ENCODE measurements at places on chromosomes 16 and 17. TPM values are rescaled to one million over a fixed set of nuclear protein-coding genes. Genes with fewer than 3 reads are reported as not detected.
A peak's percentile ranks its signal among the peaks of the same experiment; 100 is the strongest.

DNA sequence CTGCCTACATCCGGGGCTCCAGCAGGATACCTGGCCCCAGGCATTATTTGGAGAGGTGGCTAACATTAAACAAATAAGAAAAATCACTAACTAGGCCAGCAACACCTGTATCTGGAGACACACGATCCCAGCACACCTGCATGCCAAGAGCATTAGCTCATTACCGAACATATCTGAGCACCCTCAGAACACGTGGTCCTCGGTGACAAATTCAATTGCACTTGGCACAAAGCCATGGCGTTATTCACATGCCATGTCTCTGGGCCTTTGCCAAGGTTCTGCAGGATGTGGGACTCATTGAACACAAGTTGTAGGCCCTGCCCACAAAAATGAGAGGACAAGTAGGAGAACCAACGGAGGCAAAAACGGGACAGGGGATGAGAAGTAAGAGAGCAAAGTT, 552.3 kb downstream of the TOX3 start:
- DNase-seq: peak; percentile 53

The PITPNM3 gene
- total RNA-seq: 1.8 TPM

The TBC1D28 gene
- not detected for total RNA-seq

DNA sequence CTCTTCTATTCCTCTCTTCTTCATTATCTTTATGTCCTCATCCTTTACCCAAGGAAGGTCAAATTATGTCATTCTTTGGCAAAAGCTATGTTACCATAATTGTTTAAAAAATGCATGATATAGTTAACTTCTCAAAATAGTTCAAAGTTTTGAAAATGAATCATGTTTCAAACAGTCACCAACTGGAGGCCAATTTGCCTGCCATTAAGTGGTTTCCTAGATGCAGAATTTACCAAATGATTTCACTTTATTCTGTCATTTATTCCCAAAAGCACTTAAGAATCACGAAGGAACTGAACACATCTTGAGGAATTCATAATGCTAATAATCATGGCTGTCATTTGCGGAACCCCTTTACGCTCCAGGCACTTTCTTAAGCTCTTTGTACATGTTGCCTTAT, 190.9 kb upstream of the CDH11 start:
- no peak for DNase-seq

DNA sequence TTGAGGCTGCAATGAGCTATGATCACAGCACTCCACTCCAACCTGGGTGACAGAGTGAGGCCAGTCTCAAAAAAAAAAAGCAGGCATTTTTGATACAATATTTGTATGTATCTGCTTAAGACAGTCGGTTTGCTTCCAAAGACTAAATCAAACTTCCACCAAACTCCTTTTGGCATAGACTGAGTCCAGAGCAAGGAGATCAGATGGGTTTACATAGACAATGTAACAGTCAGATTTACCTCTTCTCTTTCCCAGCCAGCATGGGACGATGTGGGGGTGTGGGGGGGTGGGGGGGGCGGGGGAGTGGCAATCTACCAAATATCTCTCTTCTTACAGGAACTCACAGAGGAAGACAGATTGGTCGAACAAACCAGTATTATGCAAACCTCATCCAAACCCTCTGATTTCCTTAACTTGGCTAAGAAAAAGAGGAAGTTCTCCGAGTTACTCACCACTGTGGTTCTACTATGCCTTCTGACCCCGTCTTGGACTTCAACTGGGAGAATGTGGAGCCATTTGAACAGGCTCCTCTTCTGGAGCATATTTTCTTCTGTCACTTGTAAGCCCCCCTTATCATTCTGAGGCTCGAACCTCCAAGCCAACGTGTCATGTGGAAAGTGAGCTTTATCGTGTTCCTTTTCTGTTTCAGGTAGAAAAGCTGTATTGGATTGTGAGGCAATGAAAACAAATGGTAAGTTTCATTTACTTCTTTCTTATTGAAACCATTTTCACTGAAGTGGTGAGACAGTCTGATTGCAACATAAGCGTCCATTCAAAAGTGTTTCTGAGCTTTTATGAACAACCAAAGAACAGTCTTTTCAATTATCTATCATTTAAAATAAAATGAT, at the start of gene MILR1:
Gene MILR1, plus strand, starts transcription at position 451 of the 848 bp plus-strand sequence. Its CDS starts 54 bp downstream, at position 505.
- no peak for DNase-seq

- DNase-seq: no peak
These were observed 29.6 kb downstream of the ACSF3 start for GRCh38 chr16:89123001-89123830.

- no peak for DNase-seq
These were observed 11.6 kb upstream of the DPEP1 start for GRCh38 chr16:89601906-89602272.

DNA sequence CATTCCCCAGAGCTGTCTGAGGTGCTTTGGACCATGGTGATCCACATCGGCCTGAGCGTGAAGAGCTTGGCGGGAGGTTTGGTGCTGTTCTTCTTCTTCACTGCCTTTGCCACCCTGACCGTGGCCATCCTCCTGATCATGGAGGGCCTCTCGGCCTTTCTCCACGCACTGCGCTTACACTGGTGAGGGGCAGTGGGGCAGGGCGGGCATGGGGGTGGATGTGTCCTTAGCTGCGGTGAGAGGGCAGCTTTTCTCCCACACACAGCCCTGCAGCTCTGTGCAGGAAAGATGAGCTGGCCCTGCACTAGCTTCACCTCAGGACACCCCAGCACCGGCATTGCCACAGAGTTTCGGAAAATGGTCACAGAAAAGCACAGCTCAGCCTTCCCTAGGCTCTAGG, 21.8 kb upstream of the NAGLU start:
- no peak for DNase-seq

GRCh38 chr17:60863892-60864707, 186.4 kb downstream of the BCAS3 start:
- no peak for DNase-seq

DNA sequence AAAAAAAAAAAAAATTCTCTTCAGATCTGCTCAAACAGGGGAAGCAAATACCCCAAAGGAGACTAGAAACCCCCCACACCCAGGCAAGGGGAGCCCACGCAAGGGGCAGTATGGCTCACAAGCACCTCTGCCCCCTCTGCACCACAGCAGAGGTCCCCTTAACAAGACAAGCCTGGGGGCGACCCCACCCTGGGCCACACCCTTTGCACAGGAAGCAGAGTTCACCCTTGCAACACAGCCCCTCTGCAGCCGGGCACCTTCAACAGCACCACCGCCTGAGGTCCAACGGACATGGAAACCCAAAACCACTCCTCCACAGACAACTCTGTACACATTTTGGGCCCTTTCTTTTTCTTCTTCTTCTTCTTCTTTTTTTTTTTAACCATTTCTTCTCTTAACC, 12.8 kb downstream of the AXIN1 start:
- DNase-seq: no peak

DNA sequence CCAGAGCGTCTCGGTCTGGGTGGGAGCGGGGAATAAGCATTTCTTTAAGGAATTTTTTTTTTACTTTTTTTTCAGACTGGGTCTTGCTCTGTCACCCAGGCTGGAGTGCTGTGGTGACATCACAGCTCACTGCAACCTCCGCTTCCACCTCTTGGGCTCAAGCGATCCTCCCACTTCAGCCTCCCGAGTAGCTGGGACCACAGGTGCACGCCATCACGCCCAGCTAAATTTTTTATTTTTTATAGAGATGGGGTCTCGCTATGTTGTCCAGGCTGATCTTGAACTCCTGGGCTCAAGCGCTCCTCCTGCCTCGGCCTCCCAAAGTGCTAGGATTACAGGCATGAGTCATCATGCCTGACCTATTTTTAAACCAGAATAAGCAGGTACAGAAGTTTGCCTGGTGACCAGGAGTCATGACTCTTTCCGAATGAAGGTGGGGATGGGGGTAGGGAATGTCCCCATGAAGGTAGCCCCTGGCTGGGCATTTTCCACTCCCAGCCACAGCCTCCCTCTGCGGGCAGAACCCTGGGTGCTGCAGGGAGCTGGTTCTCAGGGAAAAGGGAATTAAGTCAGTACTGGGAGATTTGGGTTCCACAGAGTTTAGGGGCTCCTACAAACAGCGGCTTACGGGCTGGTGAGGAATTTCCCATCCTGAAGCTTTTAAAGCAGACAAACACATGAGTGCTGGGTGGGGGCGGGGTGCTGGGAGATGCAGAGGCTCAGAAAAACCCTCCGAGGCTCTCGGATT, 48.3 kb downstream of the TBC1D16 start:
- no peak for DNase-seq

GRCh38 chr16:89009343-89010209, 32.6 kb upstream of the CBFA2T3 start:
- DNase-seq: no peak

DNA sequence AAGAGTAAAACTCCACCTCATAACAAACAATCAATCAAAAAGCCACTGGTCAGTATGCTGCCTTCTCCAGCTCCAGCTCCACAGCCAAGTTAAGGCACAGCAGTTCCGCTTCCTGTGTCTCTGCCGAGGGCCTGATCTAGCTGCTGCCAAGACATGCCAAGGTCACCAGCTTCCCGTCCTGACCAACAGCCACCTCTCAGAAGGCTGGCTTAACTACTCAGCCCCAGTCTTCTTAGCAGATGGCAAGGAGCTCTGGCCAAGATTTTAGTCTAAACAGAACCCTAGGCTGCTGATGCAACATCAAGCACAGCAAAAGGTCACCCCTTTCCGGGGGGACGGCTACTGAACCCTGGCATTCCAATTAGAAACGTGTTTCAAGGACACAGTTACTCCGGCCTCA, 17.7 kb upstream of the MNT start:
- DNase-seq: no peak

GRCh38 chr16:89920723-89921122, 2.1 kb downstream of the MC1R start:
- no peak for DNase-seq

The ABCC6 gene
- 128 TPM for total RNA-seq

- peak; percentile 75 for DNase-seq
These were observed 15.5 kb upstream of the CMIP start for GRCh38 chr16:81429045-81429521.

DNA sequence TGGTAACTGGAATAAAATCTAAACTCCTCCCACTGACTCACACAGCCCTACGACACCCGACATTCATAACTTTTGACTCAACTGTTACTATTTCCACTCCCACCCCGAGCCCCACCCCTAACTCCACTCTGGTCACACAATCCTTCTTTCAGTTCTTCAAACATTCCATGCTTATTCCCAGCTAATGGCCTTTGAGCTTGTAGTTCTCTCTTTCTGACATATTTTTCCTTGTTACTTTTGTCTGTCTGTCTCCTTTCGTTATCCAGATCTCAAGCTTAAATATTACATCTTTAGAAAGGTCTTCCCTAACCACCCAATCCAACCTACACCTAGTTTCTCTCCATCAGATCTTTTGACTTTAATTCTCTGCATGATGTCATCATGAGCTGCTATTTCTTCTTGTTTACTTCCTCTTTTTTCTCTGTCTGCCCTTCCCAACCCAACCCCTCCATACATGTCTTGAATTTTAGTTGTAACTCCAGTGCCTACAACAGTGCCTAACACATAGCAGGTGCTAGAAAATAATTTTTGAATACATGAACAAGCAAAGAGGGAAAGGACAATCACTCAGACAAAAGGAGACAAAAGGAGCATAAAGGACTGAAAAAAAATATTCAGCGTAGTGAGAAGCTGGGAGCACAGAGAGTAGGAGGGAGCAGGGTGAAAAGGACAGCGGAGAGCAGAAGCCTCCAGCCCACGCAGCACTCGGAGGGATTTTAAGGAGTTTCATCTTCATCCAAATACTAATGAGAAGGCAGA, 65.2 kb upstream of the SMIM36 start:
- no peak for DNase-seq

- DNase-seq: no peak
These were observed 283.8 kb downstream of the ZFHX3 start for GRCh38 chr16:72764015-72764654.

DNA sequence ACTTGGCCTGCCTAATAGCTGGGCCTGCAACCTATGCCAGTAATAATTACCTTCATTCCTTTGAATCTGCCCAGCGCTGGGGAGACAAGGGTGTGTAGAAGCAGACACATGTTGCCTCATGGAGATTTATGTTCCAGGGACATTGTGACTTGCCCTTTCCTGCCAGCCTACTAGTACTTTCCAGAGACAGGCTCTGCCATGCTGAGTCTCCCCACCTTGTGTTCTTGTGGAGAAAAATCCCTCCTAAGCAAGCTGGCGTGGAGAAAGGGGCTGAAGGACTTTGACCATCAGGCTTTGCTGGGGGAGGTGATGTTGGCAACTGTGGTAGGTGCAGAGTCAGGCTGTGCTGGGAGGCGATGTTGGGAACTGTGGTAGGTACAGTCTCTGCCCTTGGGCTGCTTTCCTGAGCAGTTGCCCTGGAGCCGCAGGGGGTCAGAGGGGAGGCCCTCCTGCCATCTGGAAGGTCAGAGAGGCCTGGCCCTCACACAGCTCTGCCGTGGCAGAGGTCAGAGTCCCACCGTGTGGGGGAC, 4.0 kb downstream of the KSR1 start:
- DNase-seq: peak; percentile 75

The CES1 gene
- total RNA-seq: 2,727 TPM

The TBC1D3C gene
- total RNA-seq: 0.18 TPM

DNA sequence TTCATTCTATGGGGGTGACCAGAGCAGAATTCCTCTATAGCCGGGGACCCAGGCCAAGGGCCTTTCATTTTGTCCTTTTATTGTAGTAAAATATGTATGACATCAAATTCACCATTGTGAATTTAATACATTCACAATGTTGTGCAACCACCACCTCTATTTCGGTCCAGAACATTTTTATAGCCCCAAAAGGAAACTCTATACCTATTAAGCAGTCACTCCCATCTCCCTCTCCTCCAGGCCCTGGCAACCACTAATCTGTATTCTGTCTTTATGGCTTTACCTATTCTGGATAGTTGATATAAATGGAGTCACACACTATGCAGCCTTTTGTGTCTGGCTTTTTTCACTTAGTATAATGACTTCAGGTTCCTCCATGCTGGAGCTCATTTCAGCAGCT, 9.7 kb upstream of the TNS4 start:
- no peak for DNase-seq

DNA sequence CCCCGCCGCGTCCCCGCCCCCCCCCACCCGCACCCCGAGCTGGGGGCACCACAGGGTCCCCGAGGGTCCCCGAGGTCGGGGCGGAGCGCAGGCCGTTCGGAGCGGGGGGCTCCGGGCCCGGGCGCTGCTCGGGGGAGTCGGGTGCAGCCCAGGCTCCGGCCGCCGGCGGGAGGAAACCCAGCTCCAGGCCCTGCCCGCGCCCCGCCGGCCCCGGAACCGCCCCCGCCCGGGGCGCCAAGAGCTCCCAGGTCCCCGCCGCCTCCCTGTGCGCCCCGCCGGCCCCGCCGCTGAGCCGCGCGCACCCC, 33.2 kb upstream of the RPH3AL start:
- DNase-seq: no peak

DNA sequence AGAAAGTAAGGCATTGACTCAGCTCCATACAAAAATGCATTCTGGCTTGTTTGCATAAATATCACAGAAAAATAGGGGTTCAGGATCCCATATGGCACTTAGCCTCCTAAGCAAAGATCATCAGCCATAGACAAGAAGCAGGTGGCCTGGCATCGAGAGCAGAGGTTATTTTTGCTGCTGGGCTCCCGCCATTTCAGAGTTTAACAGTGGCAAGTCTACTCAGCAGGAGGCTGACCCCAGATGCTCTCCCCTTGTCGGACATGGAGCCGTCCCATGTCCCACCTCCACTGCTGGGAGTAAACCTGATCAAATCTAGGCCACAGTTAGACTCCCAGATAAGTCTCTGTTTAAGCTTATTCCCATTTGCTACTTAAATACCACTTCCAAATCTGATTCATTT, 269.1 kb downstream of the FTO start:
- DNase-seq: no peak

- no peak for DNase-seq
These were observed 22.1 kb downstream of the IRF8 start for GRCh38 chr16:85921026-85921425.

All from left lobe of liver (tissue), 2 donors.